GM12892 (cell line): ENCODE measurements at places on chromosomes 11 and 22.

DNA sequence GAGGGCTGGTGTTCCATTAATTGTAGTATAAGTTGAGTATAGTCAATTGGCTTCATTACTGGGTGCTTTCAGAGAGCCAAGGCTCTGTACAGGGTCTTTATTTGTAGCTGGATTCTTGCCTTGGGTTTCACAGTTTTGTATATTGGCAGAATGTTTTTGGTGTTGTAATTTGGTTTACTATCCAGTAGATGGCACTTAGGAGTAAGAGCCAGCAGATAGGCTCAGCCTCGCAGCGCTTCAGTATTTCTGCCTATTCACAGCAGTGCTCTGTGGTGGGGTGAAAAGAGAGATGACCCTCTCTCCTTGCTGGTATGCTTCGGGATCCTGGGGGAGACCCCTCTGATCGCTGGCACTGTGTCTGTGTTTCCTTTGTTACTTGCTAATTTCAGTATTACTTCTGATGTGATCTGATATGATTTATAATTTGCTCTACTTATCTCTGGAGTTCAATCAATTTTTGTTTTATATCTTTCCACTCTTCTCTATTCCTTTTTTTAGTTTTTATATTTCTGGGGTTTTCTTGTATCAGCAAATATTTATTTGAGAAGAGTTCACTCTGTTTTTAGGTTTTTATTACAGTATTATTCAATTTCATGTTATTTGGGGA lies 52.2 kb downstream of the ANO5 start:
- no peak for DNase-seq

DNA sequence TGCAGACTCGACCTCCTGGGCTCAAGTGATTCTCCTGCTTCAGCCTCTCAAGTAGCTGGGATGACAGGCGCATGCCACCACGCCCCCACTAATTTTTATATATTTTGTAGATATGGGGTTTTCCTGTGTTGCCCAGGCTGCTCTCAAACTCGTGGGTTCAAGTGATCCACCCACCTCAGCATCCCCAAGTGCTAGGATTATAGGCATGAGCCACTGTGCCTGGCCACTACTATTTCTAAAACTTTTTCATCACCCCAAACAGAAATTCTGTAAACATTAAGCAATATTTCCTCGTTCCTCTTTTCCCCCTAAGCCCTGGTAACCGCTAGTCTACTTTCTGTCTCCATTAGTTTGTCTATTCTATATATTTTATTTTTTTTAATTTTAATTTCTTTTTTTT lies 9.0 kb upstream of the ATG16L2 start:
- no peak for DNase-seq

- DNase-seq, result no peak
Measured at GRCh38 chr11:47595029-47595428, 818 bp upstream of the C1QTNF4 start.

DNA sequence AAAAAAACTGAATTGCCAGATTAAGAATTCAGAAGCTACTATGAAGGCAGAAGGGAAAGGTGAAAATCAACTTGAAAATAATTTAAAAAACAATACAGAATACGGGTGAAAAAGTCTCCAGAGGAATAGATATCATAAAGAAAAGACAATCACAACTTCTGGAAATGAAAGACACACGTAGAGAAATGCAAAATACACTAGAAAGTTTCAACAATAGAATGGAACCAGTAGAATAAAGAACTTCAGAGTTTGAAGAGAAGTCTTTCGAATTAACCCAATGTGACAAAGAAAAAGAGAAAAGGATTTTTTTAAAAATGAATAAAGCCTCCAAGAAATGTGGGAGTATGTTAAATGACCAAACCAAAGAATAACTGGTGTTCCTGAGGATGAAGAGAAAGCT lies 263.8 kb upstream of the FAT3 start:
- DNase-seq, result no peak

DNA sequence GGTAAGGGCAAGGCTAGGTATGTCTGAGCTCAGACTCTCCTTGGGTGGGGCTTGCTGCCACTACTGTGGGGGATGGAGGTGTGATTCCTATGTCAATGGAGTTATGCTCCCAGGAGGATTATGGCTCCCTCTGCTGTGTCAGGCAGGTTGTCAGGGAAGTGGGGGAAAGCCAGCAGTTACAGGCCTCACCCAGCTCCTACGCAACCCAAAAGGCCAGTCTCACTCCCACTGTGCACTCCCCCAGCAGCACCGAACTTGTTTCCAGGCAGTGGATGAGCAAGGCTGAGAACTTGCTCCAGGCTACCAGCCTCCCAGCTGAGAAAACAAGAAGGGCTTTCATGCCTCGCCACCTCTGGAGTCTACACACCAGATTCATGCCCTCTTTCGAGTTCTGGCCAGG lies 18.2 kb downstream of the C11orf91 start:
- DNase-seq, result no peak

GRCh38 chr11:8749202-8749601 lies 66.6 kb downstream of the RPL27A start:
- DNase-seq, result no peak

DNA sequence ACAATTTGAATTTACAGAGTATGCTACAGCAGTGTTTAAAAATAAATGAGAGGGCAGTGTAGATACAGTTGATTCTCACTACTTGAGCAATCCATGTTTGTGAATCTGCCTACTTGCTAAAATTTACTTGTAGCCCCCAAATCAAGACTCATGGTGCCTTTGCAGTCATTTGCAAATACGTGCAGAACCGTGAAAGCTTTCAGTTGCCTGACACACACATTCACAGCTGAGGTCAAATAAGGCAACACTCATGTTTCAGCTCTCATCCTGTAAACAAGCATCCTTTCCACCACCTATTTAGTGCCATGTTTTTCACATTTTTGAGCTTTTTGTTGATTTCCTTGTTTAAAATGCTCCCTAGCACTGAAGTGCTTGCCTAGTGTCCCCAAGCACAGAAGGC lies 32.5 kb upstream of the RASL10A start:
- DNase-seq, result no peak

DNA sequence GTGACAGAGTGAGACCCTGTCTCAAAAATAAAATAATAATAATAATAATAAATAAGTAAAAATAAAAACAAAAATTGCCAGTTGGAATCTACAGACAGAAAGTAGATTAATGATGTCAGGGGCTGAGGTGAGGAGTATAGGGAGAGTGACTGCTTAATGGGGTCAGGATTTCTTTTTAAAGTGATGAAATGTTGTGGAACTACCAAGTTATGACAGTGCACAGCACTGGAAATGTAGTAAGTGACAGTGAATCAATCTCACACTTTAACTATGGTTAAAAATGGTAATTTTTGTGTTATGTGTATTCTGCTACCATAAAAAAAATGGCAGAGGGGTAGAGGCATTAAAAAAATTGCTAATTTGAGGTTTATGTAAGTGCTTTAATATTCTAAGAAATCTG lies 87.2 kb downstream of the ATG16L2 start:
- no peak for DNase-seq

GRCh38 chr11:71430166-71430565 lies 18.0 kb downstream of the DHCR7 start:
- no peak for DNase-seq

- no peak for DNase-seq
Measured at GRCh38 chr11:114168691-114169090, 109.2 kb downstream of the ZBTB16 start.

- no peak for DNase-seq
Measured at GRCh38 chr11:102600666-102601065, 24.5 kb downstream of the MMP20 start.

GRCh38 chr22:19879643-19879991 lies 24.9 kb upstream of the GNB1L start:
- no peak for DNase-seq

- no peak for DNase-seq
Measured at GRCh38 chr11:26297189-26297975, 34.5 kb upstream of the ANO3 start.

DNA sequence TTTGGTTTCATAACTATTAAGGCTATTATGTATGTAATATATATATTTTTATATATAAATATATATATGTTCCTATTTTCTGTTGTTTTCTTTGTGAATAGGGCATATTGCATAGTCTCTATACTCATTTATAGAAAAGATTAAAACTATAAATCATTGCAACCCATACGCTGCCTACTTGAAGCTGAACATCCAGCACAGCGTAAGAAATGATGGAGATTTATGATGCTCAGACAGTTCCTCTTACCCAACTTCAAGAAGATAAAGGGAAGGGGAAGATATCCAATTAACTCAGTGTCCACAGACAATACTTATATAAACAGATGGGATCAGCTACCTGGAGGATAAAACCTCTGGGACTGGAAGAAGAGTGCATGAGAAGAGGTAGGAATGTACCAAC lies 791.7 kb downstream of the FAM181B start:
- no peak for DNase-seq

- no peak for DNase-seq
Measured at GRCh38 chr11:17568944-17569343, 21.9 kb downstream of the OTOG start.

GRCh38 chr11:15275141-15275540 lies 160.4 kb downstream of the INSC start:
- no peak for DNase-seq

DNA sequence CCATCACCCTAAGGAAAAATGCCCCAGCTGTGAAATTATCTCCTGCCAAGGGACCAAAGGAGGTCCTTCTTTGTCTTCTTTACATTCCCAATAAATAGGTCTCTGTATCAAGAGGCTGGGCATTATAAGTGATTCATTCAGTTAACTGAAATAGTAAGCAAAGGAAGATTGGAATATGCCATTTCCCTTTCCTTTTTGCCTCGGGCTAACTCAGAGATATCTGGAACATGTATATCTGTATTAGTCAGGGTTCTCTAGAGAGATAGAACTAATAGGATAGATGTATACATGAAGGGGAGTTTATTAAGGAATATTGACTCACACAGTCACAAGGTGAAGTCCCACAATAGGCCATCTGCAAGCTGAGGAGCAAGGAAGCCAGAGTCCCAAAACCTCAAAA lies 15.3 kb upstream of the CWF19L2 start:
- DNase-seq, result no peak

DNA sequence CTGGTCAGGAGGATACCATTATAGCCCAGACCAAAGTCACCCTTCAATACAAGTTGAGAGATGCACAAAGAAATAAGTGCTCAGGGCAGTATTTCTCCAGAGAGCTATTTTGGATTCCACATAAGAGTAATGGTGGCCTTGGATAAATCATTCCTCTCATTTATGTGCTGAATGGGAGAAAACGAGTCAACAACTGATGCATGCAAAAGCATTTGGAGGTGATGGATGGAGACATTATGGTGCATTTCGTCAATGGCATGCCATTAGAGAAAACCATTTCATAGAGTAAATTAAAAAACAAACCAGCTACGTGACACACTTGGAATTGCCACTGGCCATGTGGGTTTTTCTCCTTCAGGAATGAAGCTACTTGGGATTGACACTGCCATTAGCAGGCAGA lies 81.2 kb downstream of the ARL14EP start:
- no peak for DNase-seq

- DNase-seq, result no peak
Measured at GRCh38 chr11:86205421-86206336, 38.9 kb upstream of the EED start.

DNA sequence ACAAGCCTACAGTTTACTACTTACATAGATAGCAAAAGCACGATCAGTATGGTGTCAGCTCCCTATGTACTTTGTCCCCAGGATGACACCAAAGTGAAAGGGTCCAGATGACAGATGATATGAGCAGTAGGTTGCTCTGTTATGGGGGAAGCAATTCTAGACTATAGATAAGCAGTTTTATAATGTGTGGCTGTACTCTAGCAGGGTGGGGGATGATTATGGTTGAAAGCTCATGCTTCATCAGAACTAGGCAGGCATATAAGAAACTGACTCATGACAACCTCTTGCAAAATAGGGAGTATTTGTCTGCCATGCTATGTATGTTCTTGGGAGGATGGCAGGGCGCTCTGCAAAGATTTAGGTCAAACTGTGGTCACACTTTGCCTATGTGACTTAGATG lies 158.2 kb upstream of the ZBED5 start:
- no peak for DNase-seq

DNA sequence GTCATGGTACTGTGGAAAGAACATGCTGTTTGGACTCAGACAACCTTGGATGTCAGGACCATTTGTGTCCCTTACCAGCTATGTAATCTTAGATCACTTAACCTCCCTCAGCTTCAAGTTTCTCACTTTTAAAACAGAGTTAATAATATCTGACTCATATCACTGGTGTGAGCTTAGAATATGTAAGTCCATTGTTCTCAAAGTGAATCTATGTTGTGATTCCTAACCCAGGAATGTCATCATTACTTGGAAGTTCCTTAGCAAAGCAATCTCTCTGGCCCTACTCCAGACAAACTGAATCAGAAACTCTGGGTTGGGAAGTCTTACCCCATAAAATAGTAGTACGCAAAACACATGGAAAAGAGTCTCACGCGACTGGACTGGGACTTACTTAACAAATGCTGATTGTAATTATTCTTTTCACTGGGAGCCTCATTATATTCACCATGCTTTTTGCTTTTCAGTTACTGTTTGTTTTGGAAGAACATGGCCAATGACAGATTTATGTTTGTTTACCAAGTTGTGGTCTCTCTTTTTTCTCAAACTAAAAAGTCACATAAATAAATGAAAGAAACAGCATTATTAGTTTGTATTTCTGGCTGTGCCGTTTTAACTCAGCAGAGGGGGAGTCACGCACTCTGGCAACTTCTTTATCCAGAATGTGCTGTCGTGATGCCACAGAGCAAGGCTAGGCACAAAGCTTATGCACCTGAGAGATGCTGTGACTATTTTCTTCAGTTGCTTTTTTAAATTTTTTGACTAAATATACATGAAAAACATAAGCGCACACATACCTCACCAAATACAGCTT lies 217.7 kb upstream of the CTSC start:
- DNase-seq, result no peak

- no peak for DNase-seq
Measured at GRCh38 chr11:75345455-75346160, 5.9 kb downstream of the ARRB1 start.

DNA sequence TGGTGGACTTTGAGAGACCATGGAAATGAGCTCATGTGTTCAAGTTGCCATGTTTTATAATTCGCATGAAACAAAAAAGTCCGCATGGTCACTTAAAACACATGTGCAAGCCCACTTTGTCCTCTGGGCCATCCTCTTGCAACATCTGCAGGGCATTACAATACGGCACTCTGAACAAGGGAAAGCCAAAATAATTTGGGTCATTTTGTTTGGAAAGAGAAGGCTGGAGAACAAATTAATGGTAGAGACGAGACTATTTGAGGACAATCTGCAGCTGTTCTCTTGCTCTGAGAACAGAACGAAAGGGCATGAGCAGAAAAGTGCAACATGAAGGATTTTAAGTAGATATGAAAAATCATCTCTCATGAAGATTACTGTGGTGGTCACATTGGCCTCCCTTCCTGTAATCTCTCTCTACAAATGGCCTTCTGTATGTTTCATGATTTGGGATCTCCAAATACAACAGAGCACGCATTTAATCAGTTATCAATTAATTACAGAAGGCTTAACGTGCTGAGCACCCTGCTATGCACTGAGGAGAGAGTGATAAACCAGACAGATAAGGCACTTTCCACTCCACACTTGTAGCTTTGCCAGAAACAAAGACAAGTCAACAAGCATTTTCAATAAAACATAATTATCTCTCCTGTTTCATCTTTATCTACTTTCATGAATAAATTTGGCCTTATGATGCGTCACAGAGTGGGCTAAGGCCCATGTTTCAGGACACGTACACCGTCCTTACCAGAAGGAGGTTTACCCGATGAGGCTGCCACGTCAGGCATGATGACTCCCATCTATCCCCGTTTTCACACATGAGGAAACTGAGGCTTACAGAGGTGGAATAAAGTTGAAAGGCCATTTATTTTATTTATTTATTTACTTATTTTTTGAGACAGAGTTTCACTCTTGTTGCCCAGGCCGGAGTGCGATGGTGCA lies 384.1 kb downstream of the LARGE1 start:
- DNase-seq, result no peak

- no peak for DNase-seq
Measured at GRCh38 chr11:70805971-70806370, 407.6 kb downstream of the CTTN start.
